ENCODE measurements at places on chromosomes 2 and 18.

GRCh38 chr2:84441036-84441435 lies 18.0 kb downstream of the SUCLG1 start:
- DNase-seq = no peak

GRCh38 chr2:171320208-171320621 lies 113.6 kb downstream of the METTL8 start:
- no peak for DNase-seq

DNA sequence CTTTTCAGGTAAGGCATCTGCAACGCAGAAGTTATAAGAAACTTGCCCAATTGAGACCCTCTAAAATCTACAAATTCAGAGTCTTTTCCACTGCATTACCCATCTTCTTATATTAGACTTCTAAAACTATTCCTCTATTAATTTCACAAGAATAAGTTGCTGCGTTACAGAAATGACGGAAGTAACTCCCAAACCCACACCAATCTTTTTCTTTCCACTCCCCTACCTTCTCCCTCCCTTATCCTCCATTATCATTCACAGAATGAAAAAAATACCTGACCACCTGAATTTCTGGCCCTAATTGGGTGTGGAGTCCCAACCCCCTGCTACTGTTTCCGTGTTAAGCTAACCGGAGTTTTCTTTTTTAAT lies 689 bp downstream of the RPRD1A start:
- DNase-seq = no peak

GRCh38 chr2:121476684-121477083 lies 54.0 kb upstream of the RNU4ATAC start:
- no peak for DNase-seq

DNA sequence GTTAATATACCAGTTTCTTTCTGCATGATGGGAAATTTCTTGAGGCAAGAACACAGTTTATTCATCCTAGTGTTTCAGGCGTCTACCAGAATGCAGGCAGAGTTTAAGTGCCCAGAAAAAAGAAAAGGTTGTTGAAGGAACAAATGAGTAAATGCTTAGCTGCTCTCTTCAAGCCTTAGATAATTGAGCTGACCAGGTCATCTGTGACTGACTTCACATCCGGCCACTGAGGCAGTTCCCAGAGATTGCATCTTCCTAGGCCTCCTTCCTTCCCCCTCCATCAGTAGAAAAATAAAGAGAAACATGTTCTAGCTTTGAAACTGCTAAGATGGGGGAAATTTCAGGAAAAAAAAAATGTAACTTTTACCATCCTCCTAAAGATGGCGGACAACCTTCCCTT lies 9.4 kb upstream of the TMEM163 start:
- DNase-seq = no peak
